Aorta (tissue), 5 donors: ENCODE measurements at places on chromosomes 12 and 14.

DNA sequence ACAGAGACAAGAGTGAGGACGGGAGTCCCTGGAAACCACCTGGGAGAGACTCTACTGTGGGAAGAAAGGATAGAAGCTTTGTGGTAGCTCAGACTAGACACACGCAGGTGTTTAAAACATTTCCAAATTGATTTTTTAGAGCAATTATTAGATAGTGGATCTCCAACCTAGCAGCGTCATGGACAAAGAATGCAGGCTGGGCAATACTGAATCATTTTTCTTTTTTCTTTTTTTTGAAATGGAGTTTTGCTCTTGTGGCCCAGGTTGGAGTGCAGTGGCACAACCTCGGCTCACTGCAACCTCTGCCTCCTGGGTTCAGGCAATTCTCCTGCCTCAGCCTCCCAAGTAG lies 13.1 kb downstream of the GPR132 start:
- DNase-seq = no peak
- H3K27ac ChIP-seq = no peak overlapping the region
- H3K36me3 ChIP-seq = no peaks in the 10 kb centered on the region
- H3K4me1 ChIP-seq = no peaks in the 10 kb centered on the region
- no peaks in the 10 kb centered on the region for H3K27me3 ChIP-seq

- no peak overlapping the region for H3K27ac ChIP-seq
- H3K4me1 ChIP-seq = no peaks in the 10 kb centered on the region
- DNase-seq = no peak
Measured at GRCh38 chr12:82970614-82971013, 283.9 kb downstream of the TMTC2 start.

DNA sequence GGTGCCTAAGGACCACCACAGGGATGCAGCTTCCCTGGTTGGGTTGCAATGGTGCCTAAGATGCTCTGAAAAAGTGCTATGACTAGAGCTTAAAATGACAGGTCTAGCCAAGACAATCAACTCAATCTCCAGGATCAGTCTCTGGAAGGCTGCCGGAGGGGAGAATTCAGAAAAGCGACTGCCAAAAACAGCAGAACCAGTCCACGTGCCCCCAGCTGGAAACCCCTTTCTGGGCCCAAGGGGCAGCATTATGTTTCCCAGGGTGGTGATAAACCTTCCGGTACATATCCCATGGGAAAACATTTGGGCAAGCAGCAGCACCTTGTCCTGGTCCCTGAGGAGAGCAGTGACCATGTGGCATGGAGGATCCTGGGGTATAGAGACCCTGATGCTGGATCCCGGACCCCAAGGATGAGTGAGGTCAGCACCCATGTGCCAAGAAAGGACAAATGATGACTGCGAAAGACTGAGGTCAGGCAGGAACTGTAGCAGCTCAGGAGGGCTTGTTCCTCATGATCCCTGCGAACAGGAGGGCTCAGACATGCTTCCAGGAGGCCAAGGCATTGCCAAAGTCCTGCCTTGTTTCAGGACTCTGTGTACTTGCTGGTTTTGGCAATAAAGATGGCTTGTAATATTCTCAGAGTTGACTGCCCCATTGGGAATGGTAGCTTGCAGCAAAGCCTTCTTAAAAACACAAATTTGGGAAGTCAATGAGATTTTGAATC lies 49.9 kb upstream of the LTBP2 start:
- H3K27ac ChIP-seq = peak overlapping the region; percentile 89
- H3K36me3 ChIP-seq = peaks cover 3% of the 10 kb centered on the region
- no peak overlapping the region for H3K4me3 ChIP-seq
- H3K4me1 ChIP-seq = peaks cover 5% of the 10 kb centered on the region
- peak; percentile 77 for DNase-seq

DNA sequence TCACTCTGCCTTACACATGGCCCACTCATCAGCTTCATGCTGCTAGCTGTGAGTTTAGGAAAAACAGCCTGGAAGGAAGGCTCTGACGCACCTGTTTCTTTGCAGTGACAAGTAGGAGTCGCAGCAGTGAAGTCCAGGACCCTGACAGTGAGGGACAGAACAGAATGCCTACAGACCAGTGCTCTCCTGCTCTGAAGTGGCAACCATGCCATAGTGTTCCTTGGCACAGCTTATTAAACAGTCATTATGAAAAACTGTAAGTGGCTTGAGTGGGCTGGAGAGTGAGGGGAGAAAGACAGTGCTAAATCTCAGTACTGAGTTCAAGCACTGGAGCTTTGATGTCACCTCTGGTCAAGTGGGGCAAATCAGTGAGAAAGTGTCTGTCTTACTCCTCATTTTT lies 61.7 kb downstream of the MYRFL start:
- no peaks in the 10 kb centered on the region for H3K4me1 ChIP-seq

DNA sequence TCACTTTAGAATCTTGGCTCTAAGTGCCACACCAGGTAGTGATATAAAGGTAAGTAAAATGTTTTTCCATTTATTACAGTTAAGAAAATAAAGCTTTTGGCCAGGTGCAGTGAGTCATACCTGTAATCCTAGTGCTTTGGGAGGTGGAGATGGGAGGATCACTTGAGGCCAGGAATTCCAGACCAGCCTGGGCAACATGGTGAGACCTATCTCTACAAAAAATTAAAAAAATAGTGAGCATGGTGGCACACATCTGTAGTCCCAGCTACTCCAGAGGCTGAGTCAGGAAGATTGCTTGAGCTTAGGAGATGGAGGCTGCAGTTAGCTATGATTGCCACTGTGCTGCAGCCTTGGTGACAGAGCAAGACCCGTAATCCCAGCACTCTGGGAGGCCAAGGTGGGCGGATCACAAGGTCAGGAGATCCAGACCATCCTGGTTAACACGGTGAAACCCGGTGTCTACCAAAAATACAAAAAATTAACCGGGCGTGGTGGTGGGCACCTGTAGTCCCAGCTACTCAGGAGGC lies 5.0 kb downstream of the FANCM start:
- no peaks in the 10 kb centered on the region for H3K4me1 ChIP-seq
- H3K4me3 ChIP-seq = no peak overlapping the region
- H3K27ac ChIP-seq = no peak overlapping the region
- no peak for DNase-seq

GRCh38 chr12:122088179-122088810 lies 9.7 kb downstream of the MLXIP start:
- H3K27me3 ChIP-seq = no peaks in the 10 kb centered on the region
- DNase-seq = no peak
- peak overlapping the region; percentile 5 for H3K27ac ChIP-seq
- H3K4me3 ChIP-seq = no peak overlapping the region
- H3K36me3 ChIP-seq = no peaks in the 10 kb centered on the region

DNA sequence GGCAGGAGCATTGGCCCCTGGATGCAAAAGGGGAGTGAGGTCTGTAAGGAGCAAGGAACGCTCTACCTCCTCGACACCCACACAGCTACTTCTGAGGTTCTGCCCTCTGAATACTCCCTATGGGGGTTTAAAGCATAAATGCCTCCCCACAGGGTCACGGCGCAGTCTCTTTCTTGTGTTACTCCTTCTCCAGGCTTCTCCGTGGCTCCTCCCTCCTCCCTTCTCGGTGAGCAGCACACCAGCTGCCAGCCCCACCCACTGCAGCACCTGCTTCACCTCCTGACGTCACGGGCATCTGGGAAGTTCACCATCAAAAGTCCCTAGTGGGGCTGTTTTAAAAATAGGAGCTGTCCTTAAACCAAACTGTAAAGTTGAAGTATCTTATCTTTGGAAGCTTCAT lies 67.3 kb downstream of the SPTB start:
- no peaks in the 10 kb centered on the region for H3K27me3 ChIP-seq
- peaks cover 8% of the 10 kb centered on the region for H3K4me1 ChIP-seq
- no peak overlapping the region for H3K4me3 ChIP-seq
- no peak overlapping the region for H3K27ac ChIP-seq

DNA sequence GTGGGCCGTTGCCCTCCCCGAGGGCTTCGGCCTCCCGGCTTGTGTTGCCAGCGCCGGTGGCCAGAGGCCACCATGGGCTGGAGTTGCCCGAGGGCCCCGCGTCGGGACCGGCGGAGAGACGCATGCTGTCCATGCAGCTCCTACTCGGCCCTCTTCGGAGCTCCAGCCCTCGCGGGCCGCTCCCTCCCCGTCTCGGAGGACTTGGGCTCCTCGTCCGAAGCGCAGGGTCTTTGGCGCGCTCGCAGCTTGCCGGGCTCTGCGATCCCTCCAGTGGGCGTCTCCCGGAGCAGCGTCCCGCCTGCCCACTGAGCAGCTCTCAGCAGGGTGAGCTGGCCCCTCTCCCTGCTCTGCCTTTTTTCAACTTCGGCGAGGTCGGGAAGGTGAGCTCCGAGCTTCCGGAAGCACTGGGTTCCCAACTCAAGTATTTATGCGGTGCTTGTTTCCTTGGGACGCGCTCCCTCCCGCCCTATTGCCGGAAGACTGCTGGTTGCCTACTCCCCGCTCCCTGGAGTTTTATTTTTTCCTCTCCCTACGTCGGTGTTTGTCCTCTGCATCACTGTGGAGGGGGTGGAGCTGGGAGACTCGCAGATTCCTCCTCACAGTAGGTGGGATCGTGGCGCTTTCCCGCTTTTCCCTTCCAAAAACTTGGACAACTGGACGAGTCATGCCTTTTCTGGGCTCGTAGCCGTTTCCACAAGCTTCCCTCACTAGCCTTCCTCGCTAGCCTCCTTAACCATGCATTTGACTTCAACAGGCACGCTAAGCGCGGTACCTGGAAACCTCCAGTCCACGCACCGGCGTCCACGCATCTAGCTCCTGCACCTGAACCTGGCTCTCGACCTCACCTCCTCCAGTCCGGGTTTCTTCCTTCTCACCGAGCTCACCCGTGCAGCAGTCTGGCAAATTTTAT lies at the start of gene AVPR1A:
Gene AVPR1A (minus strand): TSS at position 489 of the 910 bp plus-strand sequence. CDS start 365 bp downstream, at position 124.
- H3K4me3 ChIP-seq = peak within 1 kb of the TSS; percentile 8
- H3K27ac ChIP-seq = no peak within 1 kb of the TSS
- H3K4me1 ChIP-seq = peaks cover 3% of the 10 kb centered on the region
- H3K36me3 ChIP-seq = no peaks in the 10 kb centered on the region

DNA sequence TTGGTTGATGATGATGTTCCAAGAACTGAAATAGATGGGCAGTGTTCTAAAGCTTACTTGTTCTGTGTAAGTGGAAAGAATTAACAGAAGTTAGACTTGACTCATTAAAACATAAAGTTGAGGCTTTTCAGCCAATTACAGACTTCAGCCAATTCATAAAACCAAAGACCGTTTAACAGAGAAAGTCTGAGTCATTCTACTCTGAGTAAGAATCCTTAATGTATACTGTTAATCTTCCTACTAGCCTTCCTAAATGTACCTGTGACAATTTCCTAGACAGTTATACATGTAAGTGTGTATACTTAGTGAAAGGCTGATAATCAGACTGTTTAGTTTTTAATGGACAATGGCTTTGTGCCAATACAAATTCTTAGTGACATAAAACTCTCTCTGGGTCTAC lies 681.0 kb downstream of the RPL10L start:
- no peak for DNase-seq
- H3K36me3 ChIP-seq = no peaks in the 10 kb centered on the region
- H3K4me3 ChIP-seq = no peak overlapping the region
- no peaks in the 10 kb centered on the region for H3K4me1 ChIP-seq
- no peak overlapping the region for H3K27ac ChIP-seq

DNA sequence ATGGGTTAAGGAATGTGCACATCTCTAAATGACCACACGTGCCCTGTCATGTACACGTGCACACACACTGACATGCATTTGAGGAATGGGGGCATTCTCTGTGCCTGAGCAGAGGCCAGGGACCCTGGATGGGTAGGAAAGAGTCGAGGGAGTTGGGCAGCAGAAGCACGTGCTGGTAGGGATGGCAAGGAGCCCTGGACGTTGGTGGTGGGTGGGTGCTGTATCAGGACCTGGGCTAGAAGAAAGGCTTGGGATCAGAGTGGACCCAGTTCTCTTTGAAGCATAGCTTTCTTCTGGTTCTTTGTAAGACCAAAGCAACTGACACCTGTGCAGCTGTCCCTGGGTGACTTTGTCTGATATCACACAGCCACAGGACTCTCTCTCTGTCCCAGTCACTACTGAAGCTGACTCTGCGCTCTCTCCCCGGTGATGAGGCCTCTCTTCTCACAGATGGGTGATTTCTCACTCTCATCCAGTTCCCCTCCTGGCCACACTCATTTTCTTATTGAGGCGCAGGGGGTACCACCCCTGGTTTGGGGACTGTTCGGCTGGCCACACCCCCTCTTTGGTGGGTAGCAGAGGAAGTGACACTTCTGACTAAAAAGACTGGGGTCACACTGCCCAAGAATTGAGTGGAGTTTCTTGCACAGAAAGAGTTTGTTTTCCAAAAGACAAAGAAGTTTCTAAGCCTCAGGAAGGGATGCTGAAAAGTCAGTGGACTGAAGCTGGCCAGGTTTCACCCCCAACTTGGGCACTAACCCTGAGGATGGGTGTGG lies 171.7 kb upstream of the RTL1 start:
- H3K27me3 ChIP-seq = no peaks in the 10 kb centered on the region
- H3K36me3 ChIP-seq = no peaks in the 10 kb centered on the region
- H3K27ac ChIP-seq = no peak overlapping the region
- peak; percentile 37 for DNase-seq

DNA sequence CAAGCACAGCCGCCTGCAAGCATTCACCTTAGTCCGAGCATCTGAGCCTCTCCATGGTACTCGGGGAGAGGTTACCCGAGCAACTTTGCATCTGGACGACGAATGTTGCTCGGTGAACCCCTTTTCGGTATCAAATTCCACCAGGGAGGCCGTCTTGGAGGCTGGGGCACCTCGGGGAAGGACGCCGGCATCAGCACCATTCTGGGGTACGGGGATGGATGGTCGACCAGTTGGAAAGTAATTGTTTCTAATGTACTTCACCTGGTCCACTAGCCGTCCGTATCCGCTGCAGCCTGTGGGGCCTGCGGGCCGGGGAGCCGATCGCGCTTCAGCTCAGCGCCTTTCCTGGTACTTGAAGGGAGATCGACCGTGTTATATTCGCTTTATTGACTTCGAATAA lies 161.7 kb upstream of the RTL1 start:
- H3K36me3 ChIP-seq = no peaks in the 10 kb centered on the region
- H3K4me1 ChIP-seq = no peaks in the 10 kb centered on the region
- H3K27me3 ChIP-seq = no peaks in the 10 kb centered on the region
- DNase-seq = peak; percentile 46
- no peak overlapping the region for H3K4me3 ChIP-seq

- H3K27me3 ChIP-seq = no peaks in the 10 kb centered on the region
- no peaks in the 10 kb centered on the region for H3K36me3 ChIP-seq
- no peaks in the 10 kb centered on the region for H3K4me1 ChIP-seq
- DNase-seq = no peak
- H3K27ac ChIP-seq = no peak overlapping the region
Measured at GRCh38 chr14:101171650-101172049, 268.1 kb upstream of the RTL1 start.

DNA sequence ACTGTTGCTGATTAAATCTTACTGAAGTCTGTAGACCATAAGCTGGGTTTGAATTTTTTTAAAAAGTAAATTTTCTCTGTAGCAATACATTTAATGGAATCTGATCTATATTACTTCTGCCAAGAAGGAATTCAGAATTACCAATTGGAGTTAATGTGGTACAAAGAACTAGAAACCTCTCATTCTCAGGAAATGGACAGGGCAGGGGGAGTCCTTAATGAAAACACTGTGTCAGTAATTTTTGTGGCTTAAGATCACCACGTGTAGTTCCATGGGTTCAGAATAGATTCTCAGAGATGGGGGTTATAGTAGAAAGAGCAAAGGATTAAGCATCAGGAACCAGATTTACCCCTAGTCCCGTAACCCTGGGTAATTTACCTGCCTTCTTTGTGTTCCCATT lies 30.3 kb downstream of the FBXL14 start:
- no peaks in the 10 kb centered on the region for H3K4me1 ChIP-seq
- no peak overlapping the region for H3K27ac ChIP-seq
- H3K27me3 ChIP-seq = no peaks in the 10 kb centered on the region
- DNase-seq = no peak
- no peak overlapping the region for H3K4me3 ChIP-seq
